ENCODE measurements at places on chromosomes 2 and 18.

DNA sequence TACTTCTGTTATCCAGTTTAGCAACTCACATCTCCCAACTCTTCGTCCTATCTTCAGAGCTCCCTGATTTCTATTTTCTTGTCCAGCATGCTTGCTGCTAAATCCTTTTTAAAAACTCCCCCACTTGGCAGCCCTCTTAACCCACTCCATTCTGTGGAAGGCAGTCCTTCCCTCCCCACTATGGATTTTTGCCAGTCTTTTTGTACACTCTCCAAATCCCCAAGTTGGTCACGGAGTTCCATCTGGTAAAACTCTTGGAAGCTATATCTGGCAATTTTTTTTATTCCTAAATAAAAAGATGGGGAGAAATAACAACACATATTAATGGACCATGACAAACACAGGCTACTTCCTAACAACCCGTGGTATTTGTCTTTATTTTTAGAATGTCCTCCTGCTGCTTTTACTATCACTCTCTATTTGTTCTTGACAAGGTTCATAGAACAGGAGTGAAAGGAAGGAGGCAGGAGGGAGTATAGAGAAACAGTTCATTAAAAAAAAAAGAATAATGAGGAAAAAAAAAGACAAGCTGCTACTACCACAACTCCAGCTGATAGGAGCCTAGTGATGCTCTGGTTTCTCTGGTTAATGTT is 120.0 kb upstream of the THSD7B start:
- DNase-seq, result no peak

- DNase-seq, result no peak
These were observed 156.6 kb downstream of the TWIST2 start for GRCh38 chr2:239004274-239005015.

DNA sequence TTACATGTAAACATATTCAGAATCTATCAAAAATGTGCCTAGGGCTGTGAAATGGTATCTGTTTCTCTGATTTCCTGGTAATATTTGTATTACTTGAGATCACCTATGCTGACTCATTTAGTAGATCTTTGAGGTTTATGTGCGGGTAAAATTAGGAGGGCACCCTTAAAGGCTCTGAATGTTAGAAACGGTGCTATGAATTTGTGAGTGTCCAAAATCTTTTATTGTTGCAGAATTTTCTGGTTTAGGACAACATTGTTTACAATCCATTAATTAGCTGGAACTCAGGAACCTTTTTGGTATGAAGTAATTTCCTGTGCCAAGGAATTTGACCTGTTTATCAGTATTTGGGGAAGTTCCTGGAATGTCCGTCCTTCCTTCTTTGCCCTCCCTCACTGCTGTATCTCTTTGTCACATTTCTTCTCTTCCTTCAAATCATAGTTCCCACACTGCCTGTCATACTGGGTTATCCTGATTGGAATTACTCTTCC is 130.5 kb downstream of the TANC1 start:
- no peak for DNase-seq

GRCh38 chr2:45650851-45651414 is 542 bp upstream of the PRKCE start:
- DNase-seq, result peak; percentile 89

DNA sequence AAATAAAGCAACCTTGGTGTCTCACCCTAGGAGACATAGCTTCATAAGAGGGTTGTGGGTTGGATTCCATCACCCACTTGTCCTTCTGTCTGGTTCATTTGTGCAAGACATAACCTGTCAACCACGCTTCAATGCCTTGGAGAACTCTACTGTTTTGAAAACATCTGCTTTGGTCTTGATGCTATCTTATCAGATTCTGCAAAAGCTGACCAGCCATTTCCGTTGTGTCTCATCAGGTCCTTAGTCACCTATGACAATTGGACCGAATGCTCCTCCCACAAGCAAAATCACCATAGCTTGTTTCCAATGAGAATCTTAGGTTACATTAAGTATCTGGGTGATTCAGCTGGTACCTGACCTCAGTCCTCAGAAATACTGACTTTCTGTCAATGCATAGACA is 35.4 kb downstream of the STAT4 start:
- peak; percentile 66 for DNase-seq

GRCh38 chr2:182101263-182101662 is 115.6 kb downstream of the PPP1R1C start:
- no peak for DNase-seq

GRCh38 chr18:70991577-70991976 is 702.7 kb downstream of the SOCS6 start:
- no peak for DNase-seq

DNA sequence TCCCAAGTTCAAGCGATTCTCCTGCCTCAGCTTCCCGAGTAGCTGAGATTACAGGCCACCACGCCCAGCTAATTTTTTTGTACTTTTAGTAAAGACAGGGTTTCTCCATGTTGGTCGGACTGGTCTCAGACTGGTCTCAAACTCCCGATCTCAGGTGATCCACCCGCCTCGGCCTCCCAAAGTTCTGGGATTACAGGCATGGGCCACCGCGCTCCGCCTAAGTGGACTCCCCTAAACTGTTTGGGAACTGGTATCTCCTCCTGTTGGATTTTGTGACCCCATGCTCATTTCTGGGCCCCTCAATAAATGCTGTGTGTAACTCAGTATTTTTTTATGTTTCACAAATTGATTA is 5.2 kb downstream of the SCTR start:
- DNase-seq, result no peak

DNA sequence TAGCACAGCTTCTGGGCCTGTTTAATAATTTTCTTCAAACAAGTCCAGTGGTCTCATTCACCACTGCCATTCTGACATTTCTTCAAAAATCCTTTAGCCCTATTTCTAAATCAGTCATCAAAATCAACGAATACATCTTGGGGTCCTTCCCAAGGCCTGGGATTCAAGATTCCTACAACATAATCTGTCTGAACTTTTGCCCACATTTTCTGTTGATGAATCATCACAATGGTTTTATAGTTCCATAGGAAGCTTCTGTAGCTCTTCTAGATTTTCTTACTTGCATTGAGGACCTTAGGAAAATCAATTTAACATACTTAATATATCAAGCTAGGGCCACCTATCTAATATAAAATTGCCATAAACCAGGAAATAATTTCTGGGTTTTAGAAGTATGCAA is 811.8 kb upstream of the ACVR2A start:
- DNase-seq, result no peak

- no peak for DNase-seq
These were observed 175.8 kb upstream of the HNRNPA3 start for GRCh38 chr2:177036747-177037146.

DNA sequence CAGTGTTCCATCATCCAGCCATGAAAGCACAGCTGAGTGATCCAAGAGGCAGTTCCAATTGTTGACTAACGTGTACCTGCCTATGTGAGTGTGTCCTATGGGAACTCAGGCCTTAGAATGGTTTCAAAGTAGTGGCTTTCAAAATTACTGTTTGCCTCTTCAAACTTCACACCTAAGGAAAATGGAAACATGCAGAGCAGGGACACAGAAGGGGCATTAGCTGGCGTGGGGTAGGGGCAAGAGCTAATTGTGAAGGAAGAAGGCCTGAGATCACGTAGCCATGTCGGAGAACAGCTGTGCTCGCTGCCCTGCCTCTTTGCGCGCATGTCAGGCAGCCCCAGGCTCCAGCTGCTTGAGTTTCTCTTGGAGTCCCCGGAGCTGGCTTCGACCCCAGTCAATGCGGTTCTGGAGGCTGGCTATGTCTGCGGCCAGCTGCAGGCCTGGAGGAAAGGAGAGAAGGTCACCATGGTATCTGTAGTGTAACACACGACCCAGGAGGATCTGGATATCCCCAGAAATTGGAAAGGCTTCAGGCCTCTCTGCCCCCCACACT is 3.8 kb upstream of the IMP4 start:
- no peak for DNase-seq

- no peak for DNase-seq
These were observed 15.9 kb upstream of the NMUR1 start for GRCh38 chr2:231546014-231546715.

GRCh38 chr18:43303376-43303775 is 26.1 kb upstream of the SYT4 start:
- DNase-seq, result no peak

- no peak for DNase-seq
These were observed 101.0 kb downstream of the ALPK2 start for GRCh38 chr18:58527952-58528287.

DNA sequence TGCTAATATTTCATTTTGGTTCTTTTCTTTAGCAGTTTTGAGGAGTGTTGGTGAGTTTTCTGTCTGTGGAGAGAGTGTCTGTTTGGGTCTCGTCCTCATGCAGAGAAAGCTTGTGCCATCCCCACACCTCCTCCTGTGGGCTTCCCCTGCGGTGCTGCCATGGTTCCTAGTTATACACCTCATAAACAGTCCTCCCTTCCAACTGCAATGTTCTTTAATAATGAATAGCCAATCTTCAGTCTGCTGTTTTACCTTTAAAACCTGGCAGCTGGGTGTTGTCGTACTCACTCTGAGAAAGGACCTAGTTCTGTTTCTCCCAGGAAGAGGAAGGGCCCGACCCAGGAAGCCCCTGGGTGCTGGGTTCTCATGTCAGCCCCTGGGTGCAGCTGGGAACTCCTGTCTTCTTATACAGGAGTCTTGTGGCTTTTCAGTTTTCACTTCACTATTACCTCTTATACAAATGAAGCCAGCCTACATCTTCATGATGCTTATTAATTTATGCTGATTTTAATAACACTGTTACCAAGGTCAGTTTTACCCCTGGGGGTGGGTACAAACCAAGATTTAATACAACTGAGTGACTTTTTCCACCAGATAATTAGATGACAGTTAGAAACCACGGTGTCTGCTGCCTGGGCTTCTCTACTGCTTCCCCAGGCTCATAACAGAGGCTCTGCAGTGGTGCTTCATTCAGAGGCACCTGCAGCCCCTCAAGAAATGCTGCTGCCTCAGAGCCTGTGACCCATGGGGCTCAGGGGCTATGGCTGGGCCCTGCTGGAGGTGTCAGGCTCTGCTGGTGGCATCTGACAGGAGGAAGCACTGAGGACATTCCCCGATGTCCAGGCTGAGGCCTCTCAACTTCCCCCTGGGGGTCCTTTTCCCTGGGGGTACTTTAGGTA is 59.1 kb downstream of the COA5 start:
- DNase-seq, result no peak

DNA sequence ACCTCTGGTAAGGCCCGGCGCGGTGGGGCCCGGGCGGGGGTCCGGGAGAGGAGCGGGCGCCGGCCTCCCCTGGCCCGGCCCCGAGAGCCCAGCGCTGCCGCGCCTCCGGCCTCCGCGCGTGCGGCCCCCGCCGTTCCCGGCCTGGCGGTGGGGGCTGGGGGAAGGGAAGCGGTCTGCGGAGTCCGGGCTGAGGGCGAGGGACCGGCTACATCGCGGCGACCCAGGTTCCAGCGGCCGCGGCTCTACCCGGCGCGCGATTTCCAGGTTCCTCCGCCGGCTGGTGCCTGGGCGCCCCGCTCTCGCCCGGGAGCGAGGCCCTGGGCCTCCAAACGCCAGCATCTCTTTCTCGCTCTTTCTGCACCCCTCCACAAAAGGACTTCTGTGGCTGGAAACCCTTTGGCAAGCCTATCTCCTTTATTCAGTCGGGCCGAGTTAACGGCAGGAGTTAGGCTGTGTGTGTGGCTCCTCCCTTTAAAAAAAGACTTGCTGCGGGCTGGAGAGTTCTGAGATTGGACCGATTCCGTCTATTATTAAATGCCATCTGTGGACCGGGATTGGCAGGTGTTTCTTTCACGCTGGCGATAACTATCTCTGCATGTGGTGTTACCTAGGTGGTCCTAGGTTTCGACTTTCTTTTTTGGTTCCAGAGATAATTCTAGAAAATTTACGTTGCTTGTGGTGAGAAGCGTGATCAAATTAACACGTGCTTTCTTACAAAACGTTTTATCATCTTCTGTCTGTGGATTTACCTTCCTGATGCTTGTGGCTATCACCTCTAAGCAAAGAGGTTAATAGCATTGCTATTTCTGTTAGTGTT is 592 bp downstream of the ME2 start:
- DNase-seq, result peak; percentile 42

GRCh38 chr18:57666818-57667497 is 45.3 kb upstream of the NARS1 start:
- no peak for DNase-seq

DNA sequence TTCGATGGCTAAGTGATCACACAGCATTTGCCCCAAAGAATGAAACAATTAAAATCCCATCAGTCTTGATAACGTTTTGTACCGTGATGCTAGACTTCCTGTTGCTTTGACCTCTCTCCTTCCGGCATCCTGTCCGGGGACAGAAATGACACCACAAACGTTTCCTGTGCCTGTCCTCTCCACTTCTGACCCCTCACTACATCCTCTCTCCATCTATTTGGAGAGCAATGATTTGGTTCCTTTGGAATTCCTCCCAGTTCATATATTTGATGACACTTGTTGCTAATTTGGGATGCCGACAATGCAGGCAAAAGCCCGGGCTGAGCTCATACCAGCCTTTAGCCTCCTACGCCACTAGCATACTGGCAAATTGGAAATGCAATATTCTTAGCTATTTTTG is 151.2 kb upstream of the CCDC68 start:
- DNase-seq, result no peak

DNA sequence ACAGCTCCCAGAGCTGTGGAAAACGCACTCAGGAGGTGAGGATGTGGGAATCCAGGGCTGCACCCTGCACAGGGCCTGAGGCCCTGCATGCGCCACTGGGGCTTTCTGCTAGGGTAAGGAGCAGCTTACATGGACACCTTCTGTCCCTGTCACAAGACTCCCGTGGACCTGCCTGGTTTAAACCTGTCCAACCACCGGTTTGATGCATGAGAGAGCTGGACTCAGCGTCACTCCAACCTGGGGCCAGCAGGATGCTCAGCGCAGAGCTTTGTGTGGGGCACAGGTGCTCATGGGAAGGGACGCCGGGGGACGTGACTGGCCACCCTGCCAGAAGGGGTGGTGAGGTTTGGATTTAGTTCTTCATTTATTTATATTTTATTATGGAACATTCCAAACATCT is 24.2 kb downstream of the SNORC start:
- DNase-seq, result no peak

DNA sequence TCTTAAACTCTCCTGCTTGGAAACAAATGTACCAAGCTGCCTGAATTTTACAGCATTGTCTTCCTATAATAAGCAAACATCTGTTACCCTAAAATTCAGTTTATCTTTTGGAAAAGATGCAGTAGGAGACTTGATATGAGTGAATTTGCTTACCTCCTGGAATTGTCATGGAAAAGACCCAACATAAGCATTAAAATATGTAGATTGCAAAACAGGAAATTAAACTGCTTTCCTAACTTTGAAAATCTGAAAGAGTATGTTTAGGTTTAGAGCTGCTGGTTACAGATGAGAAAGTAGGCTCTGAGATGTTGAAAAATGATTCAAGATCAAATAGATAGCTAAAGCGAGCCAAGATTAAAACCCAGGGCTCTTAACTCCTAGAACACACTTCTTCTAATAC is 316.5 kb downstream of the SOX11 start:
- DNase-seq, result no peak

- no peak for DNase-seq
These were observed 296.6 kb downstream of the LRRTM1 start for GRCh38 chr2:80007777-80008503.

GRCh38 chr2:236512902-236513435 is 56.7 kb upstream of the ACKR3 start:
- DNase-seq, result peak; percentile 75

All from activated CD4-positive, alpha-beta T cell treated with anti-CD3 and anti-CD28 coated beads, Interleukin-2, amount 50 U/mL, for 48 hours (primary cell).